ENCODE measurements at places on chromosomes 12 and 14.

- no peak for DNase-seq
Measured at GRCh38 chr14:32940711-32941667, 2.3 kb downstream of the NPAS3 start.

DNA sequence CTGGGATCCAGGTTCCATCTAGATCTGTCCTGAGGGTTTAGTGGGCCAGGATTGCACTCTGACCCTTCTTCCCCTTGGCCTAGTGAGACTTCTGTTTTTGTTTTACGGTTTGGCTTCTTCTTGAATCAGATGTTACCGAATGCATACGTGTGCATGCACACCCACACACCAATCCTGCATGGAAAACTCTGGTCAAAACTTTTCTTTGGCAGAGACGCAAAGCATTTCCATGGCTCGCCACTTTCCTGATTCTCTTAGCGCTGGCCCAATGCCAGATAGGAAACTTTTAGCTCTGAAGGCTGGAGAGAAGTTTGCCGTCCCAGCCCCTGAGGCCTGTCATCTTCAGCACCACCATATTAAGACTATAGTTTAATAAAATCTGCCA lies 67.4 kb upstream of the ACTN1 start:
- DNase-seq = no peak

GRCh38 chr12:4273652-4274395 lies at the start of gene CCND2:
Gene CCND2 (plus strand): TSS chr12:4273762. CDS start chr12:4274041, 279 bp downstream.
- peak; percentile 79 for DNase-seq

- no peak for DNase-seq
Measured at GRCh38 chr14:71931492-71932228, 569 bp upstream of the RGS6 start.

DNA sequence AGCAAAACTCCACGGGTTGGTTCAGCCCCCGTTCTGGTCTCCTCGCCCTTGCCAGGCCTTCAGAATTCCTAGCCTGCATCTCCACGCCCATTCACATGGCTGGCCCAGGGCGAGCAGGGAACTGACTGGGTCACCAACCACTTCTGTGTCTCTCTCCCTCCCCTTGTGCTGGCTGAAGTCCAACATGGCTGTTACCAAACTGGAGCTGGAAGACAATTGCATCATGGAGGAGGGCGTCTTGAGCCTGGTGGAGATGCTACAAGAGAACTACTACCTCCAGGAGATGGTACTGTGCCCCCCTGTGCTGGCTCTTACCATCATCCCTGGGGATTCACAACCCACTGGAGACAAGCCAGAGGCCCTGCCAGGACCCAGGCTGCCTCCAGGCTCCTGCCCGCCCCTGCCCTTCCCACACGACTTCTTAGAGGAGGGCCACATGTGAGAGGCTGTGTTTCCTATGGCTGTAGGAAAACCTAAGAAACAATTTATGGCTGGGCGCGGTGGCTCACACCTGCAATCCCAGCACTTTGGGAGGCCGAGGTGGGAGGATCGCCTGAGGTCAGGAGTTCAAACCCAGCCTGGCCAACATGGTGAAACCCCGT lies 9.9 kb downstream of the LRRC74A start:
- no peak for DNase-seq

DNA sequence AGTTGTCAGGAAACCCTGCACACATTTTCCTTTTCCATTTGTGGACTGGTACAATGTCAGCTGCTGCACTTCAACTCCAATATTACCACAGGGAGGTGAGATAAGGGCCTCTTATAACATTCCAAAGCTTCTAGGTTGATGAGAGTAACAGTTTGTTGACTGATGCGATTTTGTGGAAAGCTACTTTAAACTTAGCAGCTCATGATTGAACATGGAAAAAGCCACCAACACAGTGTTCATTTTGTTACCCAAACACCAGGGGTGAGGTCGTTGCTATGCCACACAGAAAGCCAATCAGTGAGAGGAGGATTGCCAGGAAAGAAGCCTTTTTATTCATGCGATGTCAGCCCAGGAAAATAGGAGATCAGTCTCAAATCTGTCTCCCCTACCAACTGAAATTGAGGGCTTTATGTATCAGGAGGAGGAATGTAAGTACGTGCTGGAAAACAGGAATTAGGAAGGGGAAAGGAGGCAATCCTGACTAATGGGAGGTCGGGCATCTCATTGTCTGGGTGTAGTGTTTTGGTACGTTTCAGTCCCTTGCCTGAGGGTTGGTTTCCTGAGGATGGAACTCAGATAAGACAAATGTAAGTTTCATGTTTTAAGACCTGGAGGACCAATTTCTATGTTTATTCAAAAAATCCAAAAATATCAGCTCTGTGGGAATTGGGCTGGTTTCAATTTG lies 92.7 kb upstream of the PLEKHA5 start:
- no peak for DNase-seq

DNA sequence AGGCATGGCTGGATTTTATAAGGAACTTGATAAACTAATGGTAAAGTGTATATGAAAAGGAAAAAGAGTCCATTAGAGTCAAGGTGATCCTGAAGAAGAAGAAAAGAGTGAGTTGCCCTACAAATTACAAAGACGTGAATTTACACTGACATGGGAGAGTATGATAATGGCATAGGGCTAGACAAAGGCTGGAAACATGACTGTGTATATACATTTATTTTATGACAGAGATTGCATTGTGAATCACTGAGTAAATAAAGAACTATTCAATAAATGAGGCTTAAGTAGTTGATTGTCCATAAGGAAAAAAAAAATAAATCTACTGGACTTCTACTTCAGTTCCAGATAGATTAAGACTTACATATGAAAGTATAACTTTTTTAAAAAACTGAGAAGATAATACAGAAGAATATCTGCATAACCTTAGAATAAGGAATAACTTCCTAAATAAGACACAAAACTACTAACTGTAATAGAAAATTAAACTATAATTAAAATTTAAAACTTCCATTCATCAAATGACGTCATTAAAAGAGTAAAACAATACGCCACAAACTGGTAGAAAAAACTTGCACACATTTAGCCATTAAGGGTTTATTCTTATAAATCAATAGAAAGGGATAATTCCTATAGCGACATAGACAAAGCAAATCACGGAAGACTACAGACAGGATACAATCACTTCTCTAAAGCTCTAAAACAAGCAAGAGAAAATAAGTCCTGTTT lies 278.5 kb downstream of the NOVA1 start:
- no peak for DNase-seq

GRCh38 chr14:64708148-64709004 lies 4.2 kb downstream of the PLEKHG3 start:
- no peak for DNase-seq

GRCh38 chr12:124502379-124502778 lies 65.0 kb downstream of the NCOR2 start:
- no peak for DNase-seq
